ENCODE measurements at places on chromosomes 12 and 14.

DNA sequence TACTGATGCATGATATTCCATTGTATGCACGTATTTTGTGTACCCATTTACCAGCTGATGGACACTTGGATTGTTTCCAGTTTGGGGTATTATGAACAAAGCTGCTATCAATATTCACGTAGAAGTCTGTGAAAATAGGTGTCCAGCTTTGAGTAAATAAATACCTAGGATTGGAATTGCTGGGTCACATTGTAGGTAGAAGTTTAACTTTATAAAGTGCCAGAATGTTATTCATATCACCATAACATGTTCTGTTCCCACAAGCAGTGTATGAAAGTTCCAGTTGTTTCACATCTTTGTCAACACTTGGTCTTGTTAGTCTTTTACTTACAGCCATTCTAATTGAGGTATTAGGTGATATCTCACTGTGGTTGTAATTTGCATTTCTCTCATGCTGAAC is 108.0 kb upstream of the METAP2 start:
- DNase-seq = no peak

DNA sequence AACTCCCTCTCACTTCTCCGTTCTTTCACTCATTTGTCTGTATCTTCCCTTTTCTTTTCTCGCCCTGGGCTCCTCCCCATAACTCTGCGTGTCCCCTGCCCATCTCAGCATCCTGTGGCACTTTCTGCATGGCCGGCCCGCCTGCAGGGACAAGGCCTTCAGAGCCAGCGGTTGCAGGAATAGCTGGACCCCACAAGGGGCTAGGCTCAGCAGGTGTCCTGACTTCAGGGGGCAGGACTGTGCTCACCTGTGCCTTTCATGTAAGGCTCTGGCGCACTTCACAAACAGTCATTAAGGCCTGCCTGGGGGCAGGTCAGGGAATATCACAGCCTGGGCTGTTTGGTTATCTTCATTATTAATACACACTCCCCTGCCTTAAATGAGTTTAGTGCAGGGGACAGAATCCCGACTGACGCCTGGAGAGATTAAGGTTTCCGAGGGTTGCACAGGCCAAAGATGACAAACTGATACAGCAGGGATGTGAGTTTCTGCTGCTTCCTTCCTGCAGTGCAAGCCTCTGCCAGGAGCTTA is 768.8 kb upstream of the TBX3 start:
- DNase-seq = no peak

- DNase-seq = no peak
These were observed 28.1 kb downstream of the ANO6 start for GRCh38 chr12:45243963-45244362.

GRCh38 chr14:101123618-101124510 is 220.3 kb upstream of the RTL1 start:
- no peak for DNase-seq

- DNase-seq = no peak
These were observed 438.9 kb downstream of the ADAMTS20 start for GRCh38 chr12:43113135-43113534.

- DNase-seq = no peak
These were observed 6.8 kb upstream of the UNC119B start for GRCh38 chr12:120703311-120703942.

- no peak for DNase-seq
These were observed 8.1 kb upstream of the PEBP1 start for GRCh38 chr12:118127867-118128266.

- no peak for DNase-seq
These were observed 1.5 kb upstream of the PPP1CC start for GRCh38 chr12:110744151-110744571.

DNA sequence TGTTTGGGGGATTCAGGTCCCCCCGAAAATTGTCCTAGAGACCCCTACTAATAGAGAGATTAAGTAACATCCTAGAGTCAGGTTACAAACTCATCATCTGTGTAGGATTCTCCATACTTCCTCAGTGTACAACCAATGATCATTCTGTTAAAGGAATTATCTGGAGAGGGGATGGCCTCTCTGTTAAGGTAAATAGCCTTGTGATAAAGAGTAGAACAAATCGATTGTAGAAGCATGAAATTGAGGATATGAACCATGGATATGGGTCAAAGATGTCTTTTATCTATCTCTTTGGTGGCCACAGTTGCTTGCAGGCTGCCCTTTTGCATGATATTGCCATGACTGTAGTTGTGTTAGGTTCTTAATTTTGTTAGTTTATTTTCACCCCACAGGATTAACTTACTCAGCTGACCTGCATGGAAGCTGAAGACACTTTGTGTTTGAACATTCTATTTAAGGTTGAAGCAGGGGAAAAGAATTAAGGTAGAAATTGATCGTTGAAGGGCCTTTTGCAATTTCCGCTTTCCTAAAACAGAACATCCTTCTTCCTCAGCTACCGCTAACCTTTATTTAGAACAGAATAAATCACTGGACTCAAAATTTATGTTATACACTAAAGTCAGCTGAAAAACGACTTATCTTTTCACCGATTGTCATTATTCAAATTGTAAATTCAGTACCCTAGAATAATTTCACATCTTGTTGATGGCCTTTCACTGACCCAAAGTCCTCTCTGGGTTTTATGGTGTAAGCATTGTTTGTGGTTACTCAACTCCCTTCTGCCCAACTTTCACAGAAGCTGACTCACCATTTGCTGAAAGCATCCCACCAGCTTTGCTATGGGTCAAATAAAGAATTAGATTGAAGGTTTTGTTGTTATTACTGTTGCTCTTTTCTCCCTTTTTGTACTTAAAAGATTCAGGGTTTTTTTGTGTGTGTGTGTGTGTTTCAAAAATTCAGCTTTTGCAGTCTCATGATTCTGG is 52.3 kb downstream of the IRAK3 start:
- DNase-seq = no peak

DNA sequence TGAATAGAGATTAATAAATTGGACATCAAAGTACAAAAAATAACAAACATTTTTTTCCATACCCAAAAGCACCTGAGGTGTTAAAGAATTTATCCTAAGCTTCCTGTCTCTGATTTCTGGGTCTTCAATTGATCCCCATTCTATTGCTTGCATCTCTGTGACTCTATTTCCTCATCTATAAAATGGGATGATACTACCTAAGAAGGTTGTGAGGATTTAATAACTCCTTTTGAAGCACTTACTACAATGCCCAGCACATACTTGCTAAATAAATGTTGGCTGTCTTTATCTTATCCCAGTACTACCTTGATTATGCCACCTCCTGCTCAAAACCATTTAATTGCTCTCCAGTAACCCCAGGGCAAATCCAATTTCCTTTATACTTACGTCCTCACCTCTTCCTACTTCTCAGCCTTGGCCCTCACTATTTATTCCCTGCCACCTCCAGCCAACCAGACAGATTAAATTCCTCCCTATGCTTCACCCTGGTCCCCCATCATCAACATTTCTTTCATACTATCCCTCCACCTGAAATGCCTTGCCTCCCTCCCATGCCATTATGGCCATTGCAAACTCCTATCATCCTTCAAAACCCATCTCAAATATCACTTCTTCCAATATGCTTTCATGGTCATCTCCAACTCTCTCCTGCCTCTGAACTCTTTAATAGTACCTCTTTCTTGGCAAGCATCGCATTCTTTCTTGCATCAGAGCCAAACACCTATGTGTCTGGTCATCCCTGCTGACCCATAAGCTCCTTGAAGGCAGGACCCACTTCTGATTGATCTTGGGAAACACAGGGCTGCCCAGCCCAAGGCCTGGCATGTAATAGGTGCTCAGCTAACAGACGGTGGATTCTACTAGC is 7.9 kb upstream of the ASIC1 start:
- DNase-seq = no peak

- no peak for DNase-seq
These were observed 85.3 kb downstream of the B4GALNT3 start for GRCh38 chr12:544941-545635.

DNA sequence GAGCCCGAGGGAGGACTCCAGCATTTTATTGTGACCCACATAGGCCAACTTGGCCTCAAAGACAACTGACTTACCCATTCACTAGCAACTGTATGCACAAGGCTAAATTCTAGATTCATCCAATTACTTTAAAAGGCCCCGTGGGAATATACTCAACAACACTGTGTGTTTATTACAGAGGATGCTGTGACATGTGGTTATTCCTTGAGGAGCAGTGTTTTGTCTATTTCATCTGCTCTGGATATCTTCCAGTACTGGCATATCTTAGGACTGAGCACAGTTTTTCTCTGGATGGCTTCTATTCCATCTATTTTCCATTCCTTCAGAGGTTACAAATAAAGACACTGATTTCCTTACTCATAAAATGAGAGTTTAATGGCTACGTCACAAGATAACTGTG is 87.2 kb upstream of the KRAS start:
- no peak for DNase-seq

GRCh38 chr14:77046721-77047120 is 18.2 kb upstream of the IRF2BPL start:
- DNase-seq = no peak

DNA sequence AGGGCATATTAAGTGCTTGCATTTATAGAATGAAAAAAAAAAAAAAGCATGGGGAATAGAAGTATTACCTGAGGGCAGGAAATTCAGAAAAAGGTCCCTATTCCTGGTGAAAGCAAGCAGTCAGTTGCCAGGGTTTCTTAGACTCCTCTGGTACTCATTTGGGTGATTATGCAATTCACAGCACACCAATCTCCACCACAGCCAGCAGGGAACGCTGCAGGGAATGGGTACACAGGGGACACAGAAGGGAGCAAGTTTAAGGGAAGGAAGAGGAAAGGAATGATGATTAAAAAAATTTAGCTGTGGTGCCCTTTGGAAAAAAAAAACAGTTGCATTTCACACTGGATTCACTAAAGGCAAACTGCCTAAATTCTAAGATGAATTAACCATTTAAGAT is 14.2 kb downstream of the BLTP3B start:
- no peak for DNase-seq

GRCh38 chr14:95370076-95370475 is 50.4 kb upstream of the CLMN start:
- DNase-seq = no peak

GRCh38 chr12:130572553-130572952 is 143.5 kb downstream of the RIMBP2 start:
- DNase-seq = no peak

DNA sequence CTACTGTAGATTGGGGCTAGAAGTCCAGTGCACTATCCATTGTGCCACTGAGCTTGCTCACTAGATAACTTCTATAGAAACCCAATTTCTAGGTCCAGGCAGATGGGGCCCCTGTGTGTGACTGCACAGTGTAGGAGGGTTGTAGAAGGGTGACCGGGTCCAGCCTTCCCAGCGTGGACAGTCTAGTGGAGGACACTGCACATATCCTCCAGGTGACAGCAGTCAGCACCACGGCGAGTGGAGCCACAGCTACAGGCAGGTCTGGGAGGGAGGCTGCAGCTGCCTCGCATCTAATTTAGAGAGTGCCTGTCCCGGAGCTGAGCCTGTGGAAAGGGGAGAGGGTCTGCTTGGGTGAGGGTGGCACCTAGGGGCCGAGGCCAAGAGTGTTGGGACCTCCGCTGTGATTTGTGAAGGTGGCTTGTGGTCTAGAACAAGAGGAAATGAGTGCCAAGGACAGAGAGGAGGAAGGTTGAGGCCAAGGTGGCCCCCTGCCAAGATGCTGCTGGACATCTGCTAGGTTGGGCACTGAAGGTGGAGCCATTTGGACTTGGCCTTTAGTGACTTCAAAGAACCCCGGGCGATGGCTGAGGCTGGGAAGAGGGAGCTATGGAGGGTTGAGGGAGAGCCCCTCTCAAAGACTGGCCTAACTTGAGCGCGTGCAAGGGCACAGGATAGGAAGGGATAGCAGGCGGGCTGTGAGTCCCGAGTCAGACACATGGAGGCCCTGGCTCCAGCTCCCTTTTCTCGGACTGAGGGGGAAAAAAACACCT is 46.0 kb upstream of the TRAF3 start:
- no peak for DNase-seq

DNA sequence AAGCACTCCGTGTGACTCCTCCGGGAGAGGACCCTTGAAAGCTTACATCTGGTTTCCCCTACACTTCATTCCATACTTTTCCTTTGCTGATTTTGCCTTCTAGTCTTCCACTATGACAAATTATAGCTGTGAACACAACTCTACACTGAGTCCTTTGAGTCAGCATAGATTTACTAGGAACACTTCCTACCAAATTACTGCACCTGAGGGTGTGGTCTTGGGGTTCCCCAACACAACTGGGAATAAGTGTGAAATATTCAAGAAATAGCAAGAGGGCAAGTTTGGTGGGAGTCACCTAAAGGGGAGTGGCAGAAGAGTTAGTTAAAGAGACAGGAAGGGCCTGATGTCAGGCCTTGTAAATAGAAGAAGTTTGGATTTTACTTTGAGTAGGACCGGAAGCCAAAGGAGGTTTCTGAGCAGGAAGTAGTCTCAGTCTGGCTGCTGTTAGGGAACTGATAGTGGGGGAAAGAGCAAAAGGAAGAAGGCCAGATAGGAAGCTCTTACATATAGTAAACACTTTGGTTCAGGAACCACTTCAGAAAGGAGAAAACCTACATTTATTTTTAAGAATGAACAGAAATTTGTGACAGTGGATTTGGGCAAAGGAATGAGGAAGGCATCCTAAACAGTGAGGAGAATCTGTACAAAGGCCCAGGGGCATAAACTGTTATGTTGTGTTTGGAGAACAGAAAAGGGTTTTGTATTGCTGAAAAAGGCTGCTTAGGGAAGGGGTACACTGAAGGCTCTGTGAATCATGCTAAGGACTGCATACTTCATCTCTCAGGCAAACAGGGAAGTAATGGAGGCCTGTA is 14.2 kb downstream of the SEL1L start:
- no peak for DNase-seq

- DNase-seq = no peak
These were observed 95.3 kb downstream of the FGD4 start for GRCh38 chr12:32494656-32495055.

DNA sequence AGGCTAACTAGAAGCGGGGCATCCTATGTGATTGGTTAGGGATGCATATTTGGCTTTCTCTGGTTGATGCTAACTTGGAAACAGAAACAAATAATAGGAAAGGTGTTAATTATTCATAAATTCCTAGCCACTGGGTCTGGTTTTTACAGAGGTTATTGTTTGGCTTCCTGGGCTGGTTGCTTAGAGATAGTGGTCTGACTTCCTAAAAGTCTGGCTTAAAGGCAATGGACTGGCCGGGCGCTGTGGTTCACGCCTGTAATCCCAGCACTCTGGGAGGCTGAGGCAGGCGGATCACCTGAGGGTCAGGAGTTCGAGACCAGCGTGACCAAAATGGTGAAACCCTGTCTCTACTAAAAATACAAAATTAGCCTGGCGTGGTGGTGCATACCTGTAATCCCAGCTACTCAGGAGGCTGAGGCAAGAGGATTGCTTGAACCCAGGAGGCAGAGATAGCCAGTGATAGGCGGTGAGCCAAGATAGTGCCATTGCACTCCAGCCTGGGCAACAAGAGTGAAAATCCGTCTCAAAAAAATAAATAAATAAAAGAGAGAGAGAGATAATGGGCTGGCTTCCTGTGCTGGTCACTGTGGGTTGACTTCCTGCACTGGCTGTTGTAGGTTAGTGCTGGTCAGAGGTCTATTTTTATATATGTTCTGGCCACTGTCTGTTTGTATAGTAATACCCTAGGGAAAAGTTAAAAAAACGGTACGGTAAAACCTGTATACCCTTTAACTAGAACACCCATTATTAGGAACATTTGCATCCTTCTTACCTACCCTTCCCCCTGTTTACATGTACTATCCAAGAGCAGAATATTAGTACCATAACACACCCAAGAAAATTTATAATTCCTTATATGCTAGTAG is 24.1 kb downstream of the OR6S1 start:
- no peak for DNase-seq
